ENCODE measurements at places on chromosomes 7 and 10.

DNA sequence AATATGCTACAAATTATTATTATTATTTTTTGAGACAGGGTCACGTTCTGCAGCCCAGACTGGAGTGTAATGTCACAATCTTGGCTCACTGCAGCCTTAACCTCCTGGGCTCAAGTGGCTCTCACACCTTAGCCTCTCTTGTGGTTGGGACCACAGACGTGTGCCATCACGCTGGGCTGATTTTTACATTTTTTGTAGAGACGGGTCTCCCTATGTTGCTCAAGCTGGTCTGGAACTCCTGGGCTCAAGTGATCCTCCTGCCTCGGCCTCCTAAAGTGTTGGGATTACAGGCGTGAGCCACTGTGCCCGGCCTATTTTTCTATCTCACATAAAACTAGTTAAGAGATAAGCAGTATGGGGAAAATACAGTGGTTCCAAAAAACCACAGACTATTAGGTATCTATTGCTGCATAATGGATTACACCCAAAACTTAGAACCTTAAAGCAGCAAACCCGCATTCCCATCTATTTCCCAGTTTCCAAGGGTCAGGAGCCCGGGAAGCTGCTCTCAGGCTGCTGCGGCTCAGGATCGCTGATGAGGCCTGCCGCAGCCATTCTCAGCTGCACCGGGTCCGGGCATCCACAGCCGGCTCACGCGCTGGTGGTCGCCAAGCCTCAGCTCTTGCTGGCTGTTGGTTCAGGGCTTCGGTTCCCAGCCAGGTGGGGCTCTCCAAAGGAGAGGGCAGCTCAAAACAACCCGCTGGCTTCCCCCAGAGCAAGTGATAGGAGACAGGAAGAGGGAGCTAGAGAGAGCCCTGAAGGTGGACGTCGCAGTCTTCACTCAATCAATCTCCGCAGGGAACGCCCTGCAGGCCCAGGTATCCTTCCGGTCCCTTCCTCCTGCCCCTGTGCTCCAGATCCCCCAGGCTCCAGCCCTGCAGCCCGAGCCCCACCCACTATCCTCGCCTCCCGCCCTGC is 128.2 kb downstream of the UBE2H start:
- DNase-seq = peak; percentile 62

GRCh38 chr7:45007571-45008328 is 7.7 kb downstream of the CCM2 start:
- no peak for DNase-seq

- DNase-seq = no peak
These were observed 122.8 kb downstream of the GALNT17 start for GRCh38 chr7:71254751-71255150.

DNA sequence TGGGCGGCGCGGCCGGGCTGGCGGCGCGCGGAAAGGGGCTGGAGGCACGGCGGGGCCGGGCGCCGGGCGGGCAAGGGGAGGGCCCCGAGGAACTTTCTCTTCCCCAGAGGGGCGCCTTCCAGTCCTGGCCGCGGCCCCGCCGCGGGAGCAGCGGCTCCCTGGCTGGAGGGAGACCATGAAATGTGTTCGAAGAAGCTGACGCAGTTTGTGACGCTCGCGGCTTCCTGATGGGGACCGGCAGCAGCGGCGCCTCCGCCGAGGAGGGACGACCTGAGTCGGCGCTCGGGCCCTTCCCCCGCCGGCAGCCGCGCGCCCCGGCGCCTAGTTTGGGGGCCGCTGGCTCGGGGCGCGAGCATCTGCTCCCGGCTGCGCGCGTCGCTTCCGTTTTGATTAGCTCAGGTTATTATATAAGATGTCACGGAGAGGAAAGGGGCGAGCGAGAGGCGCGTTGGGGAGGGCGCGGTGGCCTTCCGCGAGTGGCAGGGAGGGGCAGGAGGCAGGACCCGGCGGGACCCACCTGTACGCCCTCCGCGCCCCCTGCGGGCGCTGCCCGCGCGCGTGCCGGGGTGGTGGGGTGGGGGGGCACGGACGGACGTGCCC is 57.1 kb upstream of the PCGF5 start:
- peak; percentile 82 for DNase-seq

- DNase-seq = no peak
These were observed 113.5 kb downstream of the LARP4B start for GRCh38 chr10:818010-818409.

DNA sequence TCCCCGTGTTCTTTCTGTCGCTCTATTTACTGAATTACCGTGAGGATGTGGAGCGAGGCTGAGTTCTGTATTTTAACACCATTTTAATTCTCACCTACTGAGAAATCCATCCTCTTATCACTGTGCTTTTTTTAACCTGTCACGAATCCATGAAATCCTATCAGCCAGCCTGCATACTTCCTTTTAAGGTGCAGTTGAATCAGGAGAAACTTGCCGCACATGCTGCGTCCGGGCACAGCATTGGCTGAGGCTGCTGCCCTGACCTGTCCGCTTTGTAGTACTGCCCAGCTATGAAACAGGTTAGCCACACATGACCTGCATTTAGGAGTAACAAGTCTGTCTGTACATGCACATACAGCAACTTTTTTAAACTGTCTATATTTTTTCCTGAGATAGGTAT is 82.5 kb downstream of the EGFR start:
- DNase-seq = no peak

GRCh38 chr10:114103284-114103683 is 59.6 kb downstream of the ADRB1 start:
- DNase-seq = peak; percentile 69

DNA sequence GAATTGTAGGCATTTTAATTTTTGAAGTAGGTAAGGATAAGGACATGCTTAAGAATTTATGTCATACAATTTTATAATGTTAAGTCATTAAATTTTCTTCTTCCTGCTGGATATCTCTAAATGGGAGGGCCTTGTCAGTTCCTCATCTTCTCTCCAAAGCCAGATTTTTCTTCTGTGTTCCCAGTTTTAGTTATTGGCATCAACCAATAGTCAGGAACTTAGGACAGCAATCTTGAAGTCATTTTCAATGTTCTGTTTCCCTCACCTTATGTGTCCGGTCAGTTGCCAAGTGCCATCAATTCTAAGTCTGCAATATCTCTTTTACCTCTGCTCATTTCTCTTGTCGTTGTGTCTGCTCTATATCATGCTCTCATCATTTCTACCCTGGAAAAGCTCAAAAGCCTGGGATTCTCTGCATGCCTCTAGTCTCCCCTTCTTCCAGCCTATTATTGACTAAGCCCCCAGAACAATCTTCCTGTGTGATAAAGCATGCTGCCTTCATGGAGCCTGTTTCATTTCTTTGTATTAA is 145.2 kb downstream of the PPP1R9A start:
- no peak for DNase-seq

DNA sequence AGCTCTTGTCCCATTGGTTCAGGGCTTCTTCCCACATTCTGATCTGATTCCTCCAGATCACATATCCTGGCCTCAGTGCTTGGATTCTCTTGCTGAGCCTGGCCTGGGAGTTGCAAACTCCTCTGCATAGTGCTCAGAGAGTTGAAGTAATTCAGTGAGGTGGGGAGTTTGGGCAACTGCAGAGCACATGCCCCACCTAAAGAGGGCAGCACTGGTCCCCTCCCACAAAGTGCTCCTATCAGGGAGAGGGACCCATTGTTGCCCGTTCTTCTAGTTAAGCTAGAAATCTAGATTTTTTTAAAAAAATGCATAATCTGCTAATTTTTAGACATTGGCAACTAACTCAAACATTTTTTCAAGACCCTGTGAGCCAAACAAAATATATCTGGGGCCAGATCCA is 45.1 kb downstream of the CHN2 start:
- DNase-seq = peak; percentile 26

DNA sequence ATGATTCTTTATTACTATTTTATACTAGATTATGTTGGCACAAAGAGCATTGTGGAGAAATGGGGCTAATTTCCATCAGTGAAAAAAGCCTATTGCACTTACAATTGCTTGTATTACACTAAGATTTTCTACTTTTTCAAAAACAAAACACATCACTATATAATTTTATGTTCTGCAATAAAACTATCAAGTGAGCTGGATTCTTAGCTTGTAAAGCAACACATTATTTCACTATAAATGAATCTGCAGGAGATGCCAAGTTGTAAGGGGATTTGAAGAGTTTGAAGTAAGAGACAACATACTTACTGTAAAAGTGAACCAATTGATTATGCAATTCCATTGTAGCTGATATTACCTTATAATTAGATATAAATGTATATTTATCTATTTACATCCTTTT is 333.3 kb upstream of the SEMA3D start:
- no peak for DNase-seq

GRCh38 chr10:31581741-31582323 is 262.8 kb downstream of the ZEB1 start:
- DNase-seq = peak; percentile 74

DNA sequence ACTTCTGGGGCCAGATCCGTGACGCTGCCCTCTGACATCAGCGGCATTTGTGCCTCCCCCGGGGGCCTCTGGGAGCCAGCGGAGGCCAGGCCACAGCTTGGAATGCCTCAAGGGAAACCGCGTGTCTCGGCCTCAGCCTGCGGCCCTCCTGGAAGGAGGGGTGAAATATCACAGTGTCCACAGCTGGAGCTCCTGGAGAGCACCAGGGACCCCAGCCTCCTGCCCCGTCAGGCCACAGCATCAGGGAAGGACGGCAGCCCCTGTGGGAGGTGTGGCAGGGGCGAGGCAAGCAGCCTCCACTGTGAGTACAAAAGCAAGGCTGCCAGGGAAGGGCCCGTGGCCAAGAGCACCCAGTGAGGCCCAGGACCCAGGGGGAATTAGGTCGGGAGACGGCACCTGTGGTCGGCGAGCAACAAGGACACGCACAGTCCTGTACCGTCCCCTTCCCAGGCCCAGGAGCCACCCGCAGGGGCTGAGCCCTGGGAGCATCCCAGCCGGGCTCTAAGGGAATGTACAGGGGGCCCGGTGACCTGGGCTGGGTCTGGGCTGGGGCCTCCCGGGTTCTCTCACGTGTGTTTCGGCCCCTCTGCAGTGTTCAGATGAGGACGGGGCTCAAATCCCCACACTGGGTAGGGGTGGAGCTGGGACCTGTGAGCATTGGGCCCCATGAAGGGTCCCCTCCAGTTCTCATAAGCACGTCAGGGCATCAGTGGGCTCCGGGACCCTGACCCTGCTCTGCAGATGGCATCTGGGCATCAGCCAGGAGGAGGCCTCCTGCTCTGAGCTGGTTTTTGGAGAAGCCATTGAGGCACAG is 18.7 kb upstream of the KNDC1 start:
- DNase-seq = no peak

DNA sequence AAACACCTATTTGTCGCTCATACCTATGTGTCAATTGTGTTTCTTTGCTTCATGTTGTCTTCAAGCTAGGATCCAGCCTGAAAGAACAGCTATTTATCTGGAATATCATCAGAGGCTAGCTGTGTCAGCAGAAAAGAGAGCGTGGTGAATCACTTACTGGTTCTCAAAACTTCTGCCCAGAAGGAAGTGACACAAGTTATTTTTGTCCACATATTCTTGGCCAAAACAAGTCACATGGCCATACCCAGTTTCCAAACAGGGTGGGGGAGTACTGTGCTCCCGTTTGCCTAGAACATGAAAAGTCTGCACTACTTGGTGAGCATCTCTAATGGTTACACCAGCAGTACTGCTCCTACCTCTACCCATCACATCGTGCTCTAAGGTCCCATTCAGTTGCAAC is 160.9 kb upstream of the CSTF2T start:
- DNase-seq = no peak

DNA sequence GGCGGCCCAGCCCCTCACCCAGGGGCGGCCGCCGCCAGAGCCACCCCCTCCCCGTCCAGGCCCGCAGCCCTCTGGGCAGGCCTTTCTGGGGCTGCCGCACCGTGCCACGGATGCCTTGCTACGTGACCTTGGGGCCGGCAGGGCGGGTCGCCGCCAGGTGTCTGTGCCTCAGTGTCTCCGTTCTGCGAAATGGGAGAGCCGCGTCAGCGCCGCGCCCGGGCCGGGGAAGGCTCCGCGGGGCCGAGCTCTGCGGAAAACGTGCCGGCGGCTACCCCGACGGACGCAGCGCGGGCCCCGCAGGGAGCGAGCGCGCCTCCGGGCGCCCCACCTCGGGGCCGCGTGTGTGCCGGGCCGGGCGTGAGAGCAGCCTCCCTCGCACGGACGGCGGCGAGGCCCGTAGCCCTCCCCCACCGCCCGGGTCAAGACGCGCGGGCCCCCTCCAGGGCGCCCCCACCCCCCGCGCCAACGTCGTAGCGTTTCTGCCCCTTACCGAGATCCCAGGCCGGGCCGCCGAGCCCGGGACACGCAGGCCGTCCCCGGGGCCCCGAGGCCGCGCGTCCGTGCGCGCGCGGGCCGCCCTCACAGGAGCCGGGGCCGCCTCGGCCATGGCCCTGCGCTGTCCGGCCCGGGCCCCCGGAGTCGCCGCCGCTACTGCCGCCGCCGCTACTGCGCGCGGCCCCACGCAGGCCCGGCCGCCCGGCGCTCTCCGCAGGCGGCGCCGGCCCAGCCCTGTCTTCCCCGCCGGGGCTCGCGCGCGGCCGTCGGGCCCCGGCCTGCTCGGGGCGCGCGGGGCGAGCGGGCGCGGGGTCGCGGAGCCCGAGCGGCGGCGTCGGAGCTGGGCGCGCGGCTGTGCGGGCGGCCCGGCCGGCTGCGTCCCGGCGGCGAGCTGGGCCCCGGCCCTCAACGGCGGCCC is 1.1 kb downstream of the ZNF777 start:
- DNase-seq = peak; percentile 79

GRCh38 chr10:32938554-32939061 is 19.4 kb downstream of the ITGB1 start:
- DNase-seq = no peak

DNA sequence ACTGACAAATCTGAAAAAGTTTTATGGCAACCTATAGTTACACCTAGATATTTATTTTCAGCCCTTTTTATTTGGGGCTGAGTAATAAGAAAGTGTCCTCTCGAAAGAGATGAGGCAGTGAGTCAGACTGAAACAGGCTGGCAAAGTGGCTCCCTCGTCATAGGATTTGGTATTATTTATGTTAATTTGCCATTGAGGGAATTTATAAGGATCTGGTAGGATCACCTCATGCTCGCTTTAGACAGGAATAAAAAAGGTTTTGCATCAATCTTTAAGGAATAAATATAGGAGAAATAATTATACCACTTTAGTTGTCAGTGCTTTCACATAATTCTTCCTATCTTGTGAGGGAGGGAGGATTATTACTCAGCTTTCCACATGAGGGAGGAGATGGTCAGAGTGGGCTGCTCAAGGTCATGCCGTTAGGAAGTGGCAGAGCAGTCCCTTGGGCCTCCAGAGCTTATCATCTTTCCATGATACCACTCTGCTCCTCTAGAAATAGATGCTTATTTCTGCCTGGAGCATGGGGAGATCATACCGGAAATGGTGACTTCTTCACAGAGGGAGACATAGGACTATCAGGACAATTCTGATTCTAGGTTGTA is 356.8 kb downstream of the GPR158 start:
- no peak for DNase-seq

- DNase-seq = peak; percentile 67
These were observed 65.0 kb downstream of the DNAJC12 start for GRCh38 chr10:67772894-67773511.

Data from GM13977 (cell line).